BE2C (cell line): ENCODE measurements at places on chromosomes 2 and 18.

- peak; percentile 76 for DNase-seq
These were observed 67.2 kb downstream of the LCLAT1 start for GRCh38 chr2:30514134-30514847.

DNA sequence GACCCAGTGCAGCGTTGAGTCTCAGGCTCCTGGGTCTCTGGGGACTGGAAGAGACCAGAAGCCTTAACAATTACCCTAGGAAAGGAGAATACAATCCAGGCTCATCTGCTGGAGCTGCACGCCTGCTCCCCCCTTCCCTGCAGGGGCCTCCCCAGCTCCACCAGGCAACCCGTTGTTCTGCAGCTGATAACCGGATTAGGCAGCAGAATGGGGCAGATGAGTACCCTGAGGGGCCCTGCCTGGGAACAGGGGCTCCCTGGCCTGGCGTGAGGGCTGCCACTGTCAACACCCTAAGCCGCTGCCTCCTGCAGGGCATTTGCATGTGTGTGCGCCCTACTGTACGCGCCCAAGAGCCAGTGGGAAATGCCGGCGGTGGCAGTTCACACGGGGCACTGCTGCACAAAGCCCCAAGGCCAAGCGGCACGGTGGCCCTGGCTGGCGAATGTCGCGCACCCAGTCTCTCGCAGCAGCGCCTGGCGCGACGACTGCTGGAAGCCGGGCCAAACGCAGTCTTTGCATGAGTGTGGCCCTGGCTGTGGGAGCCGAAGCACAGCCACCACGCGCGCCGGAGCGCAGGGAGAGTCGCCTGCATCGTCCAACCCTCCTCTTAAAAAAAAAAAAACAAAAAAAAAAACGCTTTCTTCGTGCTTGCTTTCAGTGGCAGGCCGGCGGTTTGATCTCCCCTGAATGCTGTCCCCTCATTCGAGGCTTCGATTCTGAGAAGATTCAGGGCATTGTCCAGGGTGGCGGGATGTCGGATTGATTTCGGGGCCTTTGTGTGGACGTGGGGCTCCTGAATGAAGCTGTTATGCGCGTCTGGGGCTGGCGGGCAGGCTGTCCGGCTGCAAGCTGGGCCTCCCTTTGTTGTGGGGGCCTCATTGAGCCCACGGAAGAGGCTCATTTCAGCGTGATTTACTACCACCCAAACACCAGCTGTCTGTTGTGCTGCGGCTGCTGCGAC, 63.8 kb downstream of the SETBP1 start:
- DNase-seq = peak; percentile 79

DNA sequence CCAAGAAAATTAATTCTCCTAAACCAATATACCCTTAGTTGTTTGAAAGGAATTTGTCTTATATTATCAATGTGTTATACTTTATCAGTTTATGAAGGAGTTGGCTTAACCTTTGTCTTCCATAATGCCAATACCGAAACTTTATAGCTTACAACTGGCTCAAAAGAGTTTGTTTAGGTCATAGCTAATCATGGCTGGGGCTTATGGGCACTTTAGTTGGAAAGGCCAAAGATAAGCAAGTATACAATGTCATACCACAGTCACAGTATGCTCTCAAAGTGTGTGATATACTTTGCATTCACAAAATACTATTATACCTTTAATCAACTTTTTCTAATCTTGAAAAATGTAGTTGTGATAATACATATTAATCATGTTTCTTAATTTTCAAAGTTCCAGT, 2.3 kb downstream of the KLHL41 start:
- no peak for DNase-seq

DNA sequence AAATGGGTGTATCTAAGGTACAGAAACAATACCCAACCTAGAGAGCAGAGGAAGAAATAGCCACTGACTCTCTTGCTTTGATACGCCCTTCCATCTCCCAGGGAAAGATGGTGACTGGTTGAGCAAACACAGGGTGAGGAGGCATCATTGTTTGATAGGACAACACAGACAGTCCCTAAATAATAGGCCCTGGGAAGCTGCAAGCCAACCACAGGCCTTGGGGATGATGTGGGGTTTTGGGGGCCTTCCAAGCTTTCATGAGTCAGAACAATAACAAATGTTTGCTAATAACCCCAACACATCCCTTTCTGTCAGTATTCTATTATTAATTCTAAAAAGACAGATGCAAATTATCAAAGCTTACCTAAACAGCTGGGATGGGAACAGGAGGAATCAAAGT, 9.8 kb downstream of the LGALSL start:
- DNase-seq = no peak

DNA sequence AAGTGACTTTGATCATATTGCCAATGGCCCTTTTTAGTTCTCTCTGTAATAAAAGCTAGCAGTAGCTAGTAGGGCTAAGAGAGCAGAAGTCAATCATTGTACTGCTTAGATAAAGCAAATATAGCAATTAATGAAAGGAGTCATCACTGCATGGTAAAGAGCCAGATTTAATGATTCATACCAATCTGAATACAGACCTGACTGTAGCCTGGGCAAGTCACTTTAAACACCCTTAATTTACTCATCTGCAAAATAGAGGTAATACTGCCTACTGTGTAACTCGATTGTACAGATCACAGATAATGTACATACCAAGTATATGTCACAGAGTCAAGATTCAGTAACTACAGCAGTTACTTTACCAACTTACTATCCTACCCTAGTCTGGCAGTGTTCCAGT, 63.6 kb downstream of the ASXL2 start:
- DNase-seq = no peak

DNA sequence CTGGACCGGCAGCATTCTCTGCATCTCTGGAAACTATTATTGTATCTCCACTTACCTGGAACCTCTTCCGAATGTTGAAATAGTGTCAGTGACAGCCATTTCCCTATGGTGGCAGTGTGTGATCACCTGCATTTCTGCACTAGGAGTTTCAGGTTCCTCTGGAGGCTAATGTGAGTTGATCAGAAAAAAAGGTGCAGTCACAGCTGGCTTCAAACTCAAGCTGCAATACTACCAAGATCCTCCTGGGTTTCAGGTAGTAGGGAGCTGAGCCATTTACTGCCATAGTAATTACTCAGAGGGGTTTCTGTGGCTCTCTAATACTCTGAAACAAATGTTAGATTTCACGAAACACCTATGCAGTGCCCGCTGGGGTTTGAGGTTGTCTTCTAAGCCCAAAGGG, 183.5 kb upstream of the OSR1 start:
- no peak for DNase-seq

DNA sequence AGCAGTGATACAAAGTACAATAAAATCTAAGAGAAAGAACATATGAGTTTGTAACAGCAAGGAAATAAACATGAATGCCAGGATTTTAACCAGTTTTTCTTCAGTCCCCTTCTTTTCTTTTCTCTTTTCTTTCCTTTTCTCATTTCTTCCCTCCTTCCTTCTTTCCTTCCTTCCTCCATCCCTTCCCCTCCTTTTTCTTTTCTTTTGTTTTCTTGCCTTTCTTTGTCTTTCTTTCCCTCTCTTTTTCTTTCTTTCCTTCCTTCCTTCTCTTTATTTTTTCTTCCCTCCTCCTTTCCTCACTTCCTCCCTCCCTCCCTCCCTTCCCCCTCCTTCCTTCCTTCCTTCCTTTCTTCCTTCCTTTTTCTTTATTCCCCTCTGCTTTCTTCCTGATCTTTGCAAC, 142.8 kb upstream of the SYT4 start:
- no peak for DNase-seq

GRCh38 chr2:202114795-202115194, 41.7 kb downstream of the KIAA2012 start:
- no peak for DNase-seq

GRCh38 chr18:49655266-49656072, 93.6 kb downstream of the LIPG start:
- DNase-seq = no peak

- no peak for DNase-seq
These were observed 7.2 kb upstream of the ALKAL2 start for GRCh38 chr2:295090-295489.

DNA sequence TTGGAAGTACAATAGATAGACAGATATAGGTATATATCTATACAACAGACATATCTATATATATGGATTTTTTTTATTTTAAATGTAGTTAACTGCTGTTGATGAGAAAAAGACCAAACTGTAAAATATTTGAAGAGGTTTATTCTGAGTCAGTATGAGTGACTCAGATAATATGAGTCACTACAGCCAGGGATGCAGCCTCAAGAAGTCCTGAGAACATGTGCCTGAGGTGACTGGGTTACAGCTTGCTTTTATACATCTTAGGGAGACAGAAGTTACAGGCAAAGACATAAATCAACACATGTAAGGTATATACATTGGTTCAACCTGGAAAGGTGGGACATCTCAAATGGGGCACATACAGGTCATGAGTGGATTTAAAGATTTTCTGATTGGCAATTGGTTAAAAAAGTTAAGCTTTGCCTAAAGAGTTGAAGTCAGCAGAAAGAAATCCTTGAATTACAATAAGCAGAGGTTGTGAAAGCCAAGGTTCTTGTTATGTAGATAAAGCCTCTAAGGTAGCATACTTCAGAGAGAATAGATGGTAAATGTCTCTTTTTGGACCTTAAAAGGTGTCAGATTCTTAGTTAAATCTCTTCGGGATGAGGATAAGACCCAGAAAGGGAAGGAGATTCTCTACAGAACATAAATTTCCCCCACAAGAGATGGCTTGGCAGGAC, 149.9 kb downstream of the RBM43 start:
- no peak for DNase-seq

DNA sequence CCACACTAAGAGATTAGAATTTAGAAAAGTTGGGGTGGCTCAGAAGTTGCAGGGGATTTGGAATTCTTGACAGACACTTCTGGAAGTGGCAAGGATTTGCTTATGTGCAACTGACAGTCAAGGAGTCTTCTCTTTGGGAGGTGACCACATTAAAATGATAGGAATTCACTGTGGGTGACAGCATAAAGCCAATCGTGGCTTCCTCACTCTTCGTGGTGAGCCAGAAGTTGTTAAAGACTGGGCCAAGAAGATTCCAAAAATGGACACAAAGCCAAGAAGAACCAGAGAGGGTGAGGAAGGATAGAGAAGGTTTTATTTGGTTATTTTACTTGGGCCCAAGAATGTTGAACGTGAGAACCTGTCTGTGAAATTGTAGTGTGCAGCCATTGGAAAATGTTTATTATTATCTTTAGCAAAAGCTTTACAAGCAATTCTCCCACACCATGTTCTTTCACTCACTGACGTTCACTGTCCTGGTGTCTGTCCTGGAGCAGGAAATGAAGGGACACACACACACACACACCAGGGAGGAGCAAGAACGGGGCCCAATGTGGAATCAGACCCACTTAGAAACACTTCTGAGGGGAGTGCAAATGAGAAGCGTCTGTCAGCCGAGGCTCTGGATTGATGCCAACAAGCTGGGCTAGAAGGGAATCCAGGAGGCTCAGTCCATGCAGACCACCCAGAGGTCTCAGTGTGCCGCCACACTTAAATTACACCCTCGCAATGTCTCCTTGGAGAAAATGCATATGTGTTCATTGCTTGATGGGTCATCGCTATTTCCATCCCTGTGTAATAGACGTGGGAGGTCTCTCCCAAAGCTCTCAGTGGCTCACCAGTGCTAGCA, 37.2 kb downstream of the STEAP3 start:
- DNase-seq = peak; percentile 16

GRCh38 chr18:76339246-76339620, 155.8 kb downstream of the ZNF516 start:
- DNase-seq = no peak

DNA sequence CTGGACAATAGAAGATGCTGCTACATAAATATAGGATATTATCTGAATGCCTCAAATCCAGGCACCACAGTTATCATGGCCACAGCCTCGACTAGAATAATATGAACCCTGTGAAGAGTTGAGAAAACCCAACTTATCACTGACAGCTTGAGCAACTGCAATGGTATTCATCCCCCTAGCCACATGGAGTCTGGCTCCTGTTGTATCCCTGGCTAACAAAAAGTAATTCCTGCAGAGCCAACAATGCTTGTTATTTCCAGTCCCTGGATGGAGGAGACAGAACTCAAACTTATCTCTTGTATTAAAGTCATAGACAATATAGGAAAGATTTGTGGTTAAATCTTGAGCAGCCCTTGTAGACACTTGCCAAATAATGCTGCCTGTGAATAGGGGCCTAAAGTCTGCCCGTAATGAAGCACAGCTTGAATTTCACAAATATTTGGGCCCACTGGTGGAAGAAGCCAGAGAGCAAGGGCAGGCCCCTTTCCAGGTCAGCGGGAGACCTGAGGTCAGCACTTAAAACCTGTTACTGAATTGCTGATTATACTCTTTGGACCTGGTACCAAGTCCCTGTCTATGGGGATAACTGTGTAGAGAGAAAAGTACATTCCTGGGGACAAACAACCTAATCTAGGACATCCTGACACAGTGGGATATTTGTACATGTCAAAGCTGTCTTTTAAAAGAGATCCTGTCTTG, 28.4 kb upstream of the SUCLG1 start:
- no peak for DNase-seq

GRCh38 chr18:51169731-51170130, 27.8 kb downstream of the MEX3C start:
- DNase-seq = no peak

- DNase-seq = no peak
These were observed 244.1 kb downstream of the HDAC4 start for GRCh38 chr2:239156516-239157265.

GRCh38 chr2:219402665-219403515, 15.2 kb upstream of the DNPEP start:
- DNase-seq = peak; percentile 78

GRCh38 chr2:181164699-181165098, 184.3 kb downstream of the UBE2E3 start:
- DNase-seq = no peak

DNA sequence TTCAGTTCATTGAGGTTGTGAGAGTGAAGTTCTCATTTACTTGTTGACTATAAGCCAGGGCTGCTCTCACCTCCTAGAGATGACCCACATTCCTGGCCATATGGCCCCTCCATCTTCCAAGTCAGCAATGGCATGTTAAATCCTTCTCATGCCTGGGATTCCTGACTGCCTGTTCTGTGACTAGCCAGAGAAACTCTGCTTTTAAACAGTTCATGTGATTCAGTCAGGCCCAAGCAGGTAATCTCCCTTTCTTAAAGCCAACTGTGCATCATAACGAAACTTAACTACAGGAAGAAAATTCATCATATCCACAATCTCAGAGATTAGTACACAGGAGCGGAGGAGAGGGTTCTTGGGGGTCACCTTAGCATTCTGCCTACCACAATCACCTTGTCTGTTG, 11.5 kb downstream of the DPP4 start:
- no peak for DNase-seq

- no peak for DNase-seq
These were observed 55.0 kb upstream of the LAMA1 start for GRCh38 chr18:7172611-7173010.
